ENCODE measurements at places on chromosomes 3 and 15.

DNA sequence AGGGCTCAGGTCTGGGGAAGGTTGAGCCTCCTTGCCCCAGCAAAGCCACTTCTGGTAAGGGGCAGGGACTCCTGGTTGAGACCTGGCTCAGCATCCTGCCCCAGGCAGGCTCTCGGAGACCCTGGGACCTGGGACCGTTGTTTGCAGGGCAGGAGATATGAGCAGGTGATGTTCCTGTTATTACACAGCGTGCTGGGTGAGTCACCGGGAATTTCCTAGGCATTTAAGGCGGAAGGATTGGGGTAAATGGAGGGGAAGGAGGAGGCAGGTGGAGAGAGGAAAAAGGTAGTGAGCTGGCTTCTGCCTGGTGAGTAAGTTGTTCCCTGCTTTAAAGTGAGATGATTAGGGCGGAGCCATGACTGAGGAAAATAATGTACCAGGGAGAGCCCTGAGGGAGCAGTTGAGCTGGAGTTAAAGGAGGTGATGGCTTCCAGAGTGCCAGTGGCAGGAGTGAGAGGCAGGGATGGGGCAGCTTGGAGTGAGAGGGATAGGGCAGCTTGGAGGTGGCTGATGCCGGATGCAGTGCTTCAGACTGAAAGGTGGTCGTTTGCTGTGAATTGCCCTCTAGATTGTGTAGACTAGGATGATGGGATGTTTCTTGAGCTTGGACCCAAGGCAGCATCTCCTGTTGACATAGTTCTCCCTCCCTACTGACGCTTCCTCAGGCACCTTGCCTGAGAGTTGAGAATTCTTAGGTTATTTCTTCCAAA is 79.4 kb downstream of the AAGAB start:
- DNase-seq = no peak

DNA sequence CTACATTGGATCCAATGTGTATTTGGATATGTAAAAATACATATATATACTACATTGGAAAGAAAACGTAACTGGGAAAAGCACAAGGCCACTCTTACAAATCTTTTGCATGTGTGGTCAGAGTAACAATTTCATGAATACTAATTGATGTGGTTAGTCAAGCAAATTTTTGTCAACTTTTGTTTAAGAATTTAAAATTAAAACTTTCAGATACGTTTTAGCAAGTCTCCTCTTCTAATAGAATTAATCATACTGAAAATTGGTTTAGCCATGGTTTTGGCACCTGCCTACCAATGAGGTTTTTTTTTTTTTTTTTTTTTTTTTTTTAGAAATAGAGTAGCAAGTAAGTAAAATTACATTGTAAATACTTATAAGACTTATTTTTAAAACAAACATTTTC is 153.0 kb upstream of the CGNL1 start:
- no peak for DNase-seq

GRCh38 chr3:101962055-101962454 is 112.7 kb downstream of the NFKBIZ start:
- DNase-seq = no peak

- DNase-seq = no peak
These were observed 90.1 kb downstream of the CGGBP1 start for GRCh38 chr3:87968668-87969067.

DNA sequence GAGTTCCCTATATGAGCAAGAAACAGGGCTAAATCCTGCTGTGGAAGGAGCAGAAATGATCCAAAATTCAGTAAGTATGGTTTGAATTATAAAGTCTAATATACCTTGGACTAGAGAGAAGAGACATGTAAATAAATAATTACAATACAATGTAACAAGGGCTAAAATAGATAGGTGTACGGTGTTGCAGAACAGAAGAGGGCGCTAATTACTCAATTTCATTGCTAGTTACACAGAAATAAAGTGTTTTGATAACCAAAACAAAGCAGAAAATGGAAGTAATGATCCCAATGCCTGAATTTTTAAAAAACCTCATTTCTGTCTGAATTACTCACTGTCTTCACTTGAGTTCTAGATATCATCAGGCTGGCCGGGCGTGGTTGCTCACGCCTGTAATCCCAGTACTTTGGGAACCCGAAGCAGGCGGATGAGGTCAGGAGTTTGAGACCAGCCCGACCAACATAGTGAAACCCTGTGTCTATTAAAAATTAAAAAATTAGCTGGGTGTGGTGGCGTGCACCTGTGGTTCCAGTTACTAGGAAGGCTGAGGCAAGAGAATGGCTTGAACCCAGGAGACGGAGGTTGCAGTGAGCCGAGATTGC is 8.3 kb upstream of the PLCH1 start:
- DNase-seq = no peak

DNA sequence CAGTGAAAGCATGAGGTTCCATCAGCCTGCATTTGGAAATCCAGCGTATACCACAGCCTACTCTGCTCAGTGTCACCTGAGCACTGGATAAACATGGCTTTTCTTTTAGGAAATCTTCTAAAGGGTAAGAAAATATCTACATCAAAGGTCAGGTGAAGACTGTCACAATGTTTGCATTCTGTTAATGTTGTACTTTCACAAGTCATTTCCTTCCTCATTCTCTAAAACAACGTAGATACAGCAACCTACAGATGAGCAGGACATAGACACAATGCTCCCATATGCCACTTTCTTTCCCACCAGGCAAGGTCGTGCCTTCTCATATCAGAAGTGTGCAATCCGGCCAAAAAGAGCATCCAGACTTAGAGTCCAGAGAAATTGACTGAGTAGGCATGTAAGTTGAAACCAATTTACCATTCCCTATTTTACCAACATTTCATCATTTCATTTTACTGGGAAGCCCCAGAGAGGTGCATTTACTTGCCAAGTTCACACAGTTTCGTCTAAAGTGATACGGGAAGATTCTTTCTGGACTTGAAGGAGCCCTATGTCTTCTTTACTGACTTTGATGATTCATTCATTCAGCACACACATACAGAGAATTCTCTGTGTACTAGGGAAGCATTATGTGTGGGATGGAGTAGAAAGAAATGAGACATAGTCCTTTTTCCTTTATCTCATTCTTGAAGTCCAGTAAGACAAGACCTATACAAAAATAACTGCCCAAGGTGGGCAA is 30.6 kb upstream of the LPP start:
- DNase-seq = no peak

GRCh38 chr3:133463347-133463860 is 63.5 kb downstream of the BFSP2 start:
- DNase-seq = no peak

- no peak for DNase-seq
These were observed 63.4 kb downstream of the TPRG1 start for GRCh38 chr3:189235214-189235613.

DNA sequence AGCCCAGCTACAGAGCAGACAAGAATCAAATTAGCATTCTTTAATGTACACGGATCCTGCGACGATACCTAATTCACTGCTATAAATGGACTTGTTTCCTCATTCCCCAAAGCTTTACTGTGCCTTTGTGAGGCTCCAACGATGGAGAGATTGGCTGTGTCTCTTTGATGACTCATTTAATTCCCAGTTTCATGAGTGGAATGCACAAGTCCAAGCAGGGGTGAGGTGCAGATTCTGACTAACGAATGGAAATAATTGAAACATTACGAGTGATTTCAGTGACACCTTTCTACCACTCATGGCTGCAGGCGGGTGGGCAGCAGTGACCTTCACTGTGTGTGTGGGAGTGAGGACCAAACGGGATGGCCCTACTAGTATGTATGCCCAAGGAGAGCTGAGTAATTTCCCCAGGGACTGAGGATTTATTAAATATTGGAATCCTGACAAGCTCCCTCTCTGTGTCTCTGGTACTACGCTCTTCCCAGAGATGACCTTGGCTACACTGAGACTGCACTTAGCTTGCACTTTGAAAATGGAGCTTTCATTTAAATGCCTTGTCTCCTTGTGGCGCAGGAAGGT is 156.7 kb downstream of the CACNA2D3 start:
- DNase-seq = no peak

GRCh38 chr15:27854601-27855000 is 244.5 kb downstream of the OCA2 start:
- no peak for DNase-seq

DNA sequence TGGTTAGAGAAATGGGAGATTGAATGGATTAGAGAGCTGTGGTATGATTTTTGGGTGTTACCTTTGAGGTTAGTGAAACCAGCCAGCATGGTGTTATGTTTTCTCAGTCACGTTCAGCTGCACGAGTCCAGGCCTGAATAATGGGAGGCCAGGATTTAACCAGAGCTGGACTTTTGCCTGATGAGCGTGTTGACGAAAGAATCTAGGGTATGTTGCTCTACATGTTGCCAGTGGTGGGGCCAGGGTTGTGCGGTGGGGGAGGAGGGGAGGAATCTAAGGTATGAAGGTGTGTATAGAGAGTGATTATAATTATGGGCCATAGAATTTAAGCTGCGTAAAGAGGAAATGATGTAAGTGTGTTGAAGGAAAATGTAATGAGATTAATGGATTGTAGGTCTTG is 22.8 kb downstream of the MINDY2 start:
- DNase-seq = peak; percentile 54

GRCh38 chr3:20256144-20256543 is 70.1 kb upstream of the SGO1 start:
- no peak for DNase-seq

DNA sequence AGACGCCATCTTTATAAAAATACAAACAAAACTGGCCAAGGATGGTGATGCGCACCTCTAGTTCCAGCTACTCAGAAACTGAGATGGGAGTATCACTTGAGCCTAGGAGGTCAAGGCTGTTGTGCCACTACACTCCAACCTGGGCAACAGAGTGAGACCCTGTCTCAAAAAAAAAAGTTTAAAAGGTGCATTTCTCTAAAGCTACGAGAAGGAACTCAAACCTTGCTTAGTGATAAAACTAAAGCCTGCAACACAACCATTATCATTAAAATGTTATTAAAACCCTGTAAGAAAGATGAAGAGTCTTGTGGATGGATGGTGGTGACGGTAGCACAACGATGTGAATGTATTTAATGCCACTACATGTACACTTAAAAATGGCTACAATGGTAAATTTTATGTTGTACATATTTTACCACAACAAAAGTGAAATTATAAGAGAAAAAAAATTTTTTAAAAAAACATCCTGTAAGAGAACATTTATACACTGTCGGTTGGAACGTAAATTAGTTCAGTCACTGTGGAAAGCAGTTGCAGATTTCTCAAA is 3.1 kb downstream of the PLD1 start:
- DNase-seq = no peak

GRCh38 chr3:182978387-182978786 is 2.0 kb downstream of the DCUN1D1 start:
- no peak for DNase-seq

- DNase-seq = no peak
These were observed 506 bp downstream of the RAD51 start for GRCh38 chr15:40695469-40695890.

GRCh38 chr3:179166561-179167201 is 18.5 kb downstream of the PIK3CA start:
- DNase-seq = no peak

GRCh38 chr3:52218454-52218853 is 7.0 kb downstream of the TLR9 start:
- no peak for DNase-seq

DNA sequence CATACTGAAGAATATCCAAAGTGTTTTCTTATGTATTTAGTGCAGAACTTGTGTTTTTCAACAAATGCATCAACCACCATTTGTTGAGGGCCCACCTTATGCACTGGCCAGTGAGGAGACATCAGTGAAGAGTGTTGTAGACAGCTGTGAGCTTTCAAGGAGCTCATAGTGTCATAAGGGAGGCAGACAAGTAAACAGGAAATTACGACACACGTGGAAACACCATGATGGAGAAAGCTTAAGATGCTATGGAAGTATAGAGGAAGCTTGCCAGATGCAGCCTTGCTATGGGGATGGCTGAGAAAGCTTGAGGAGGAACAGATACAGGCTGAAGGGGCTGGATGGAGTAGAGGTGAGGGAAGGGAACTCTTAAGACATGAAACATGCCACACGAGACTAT is 50.8 kb upstream of the PSMD6 start:
- no peak for DNase-seq

DNA sequence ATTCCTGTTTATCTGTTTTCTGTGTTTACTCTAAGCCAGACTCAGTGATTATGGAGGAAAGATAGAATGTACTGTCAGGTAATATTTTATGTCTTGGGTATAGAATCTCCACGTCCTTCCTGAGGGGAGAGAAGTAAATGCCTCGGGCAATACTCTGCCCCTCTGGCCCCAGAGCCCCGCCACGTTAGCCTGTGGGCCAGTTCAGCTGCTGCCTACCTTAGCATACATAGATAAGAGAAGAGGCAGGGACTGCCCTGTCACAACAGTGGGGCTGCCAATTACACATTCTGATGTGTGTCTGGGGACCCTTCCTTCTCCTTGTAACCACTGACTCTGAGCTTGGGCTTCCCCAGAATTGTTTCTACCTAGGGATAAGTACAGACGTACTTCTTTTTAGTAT is 347.7 kb upstream of the ATP11B start:
- no peak for DNase-seq

DNA sequence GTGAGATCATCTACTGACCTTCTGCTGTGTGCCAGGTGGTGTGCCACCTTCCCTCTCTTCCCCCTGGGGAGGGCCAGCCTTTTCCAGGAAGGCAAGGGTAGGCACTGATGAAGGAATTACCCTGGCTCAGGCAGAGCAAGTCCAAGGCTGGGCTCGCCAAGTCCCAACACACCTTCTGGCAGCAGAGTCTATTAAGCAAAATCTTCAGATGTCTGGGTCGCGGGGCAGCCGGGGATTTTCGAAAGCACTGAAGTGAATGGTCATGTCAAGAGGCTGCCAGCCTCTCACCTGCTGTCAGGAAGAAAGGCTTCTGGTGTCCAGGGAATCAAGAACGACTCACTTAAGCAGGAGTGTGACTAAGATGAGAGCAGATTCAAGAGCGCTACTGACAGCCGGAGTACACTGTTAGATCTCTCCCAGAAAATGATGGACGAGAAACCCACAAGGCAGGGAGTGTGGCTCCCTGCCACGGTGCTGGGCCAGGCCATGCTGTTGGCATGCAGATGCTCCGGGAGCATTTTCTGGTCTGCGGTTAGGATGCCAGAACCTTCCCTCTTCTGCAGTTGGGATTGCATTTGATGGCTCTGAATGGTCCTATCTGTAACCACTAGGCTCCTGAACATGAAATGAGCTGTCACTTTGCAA is 479.8 kb downstream of the SHQ1 start:
- no peak for DNase-seq

DNA sequence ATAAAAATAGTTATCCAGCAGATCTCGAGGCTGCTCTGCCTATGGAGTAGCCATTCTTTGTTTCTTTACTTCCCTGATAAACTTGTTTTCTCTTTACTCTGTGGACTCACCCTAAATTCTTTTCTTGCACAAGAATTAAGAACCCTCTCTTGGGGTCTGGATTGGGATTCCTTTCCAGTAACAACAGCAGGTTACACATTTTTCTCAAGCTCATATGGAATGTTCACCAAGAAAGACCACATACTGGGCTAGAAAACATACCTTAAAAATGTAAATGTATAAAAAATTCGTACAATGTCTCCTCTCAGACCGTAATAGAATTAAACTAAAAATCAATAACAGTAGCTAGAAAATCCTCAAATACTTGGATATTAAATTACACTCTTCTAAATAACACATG is 299.2 kb downstream of the CNTN3 start:
- no peak for DNase-seq

Data from renal pelvis (tissue), 12 donors.